Umbilical cord (tissue), 2 donors: ENCODE measurements at places on chromosomes 3 and 15. TPM values are rescaled to one million over a fixed set of nuclear protein-coding genes. Genes with fewer than 3 reads are reported as not detected.

GRCh38 chr3:37949866-37950265 lies 40.7 kb upstream of the VILL start:
- DNase-seq: no peak

DNA sequence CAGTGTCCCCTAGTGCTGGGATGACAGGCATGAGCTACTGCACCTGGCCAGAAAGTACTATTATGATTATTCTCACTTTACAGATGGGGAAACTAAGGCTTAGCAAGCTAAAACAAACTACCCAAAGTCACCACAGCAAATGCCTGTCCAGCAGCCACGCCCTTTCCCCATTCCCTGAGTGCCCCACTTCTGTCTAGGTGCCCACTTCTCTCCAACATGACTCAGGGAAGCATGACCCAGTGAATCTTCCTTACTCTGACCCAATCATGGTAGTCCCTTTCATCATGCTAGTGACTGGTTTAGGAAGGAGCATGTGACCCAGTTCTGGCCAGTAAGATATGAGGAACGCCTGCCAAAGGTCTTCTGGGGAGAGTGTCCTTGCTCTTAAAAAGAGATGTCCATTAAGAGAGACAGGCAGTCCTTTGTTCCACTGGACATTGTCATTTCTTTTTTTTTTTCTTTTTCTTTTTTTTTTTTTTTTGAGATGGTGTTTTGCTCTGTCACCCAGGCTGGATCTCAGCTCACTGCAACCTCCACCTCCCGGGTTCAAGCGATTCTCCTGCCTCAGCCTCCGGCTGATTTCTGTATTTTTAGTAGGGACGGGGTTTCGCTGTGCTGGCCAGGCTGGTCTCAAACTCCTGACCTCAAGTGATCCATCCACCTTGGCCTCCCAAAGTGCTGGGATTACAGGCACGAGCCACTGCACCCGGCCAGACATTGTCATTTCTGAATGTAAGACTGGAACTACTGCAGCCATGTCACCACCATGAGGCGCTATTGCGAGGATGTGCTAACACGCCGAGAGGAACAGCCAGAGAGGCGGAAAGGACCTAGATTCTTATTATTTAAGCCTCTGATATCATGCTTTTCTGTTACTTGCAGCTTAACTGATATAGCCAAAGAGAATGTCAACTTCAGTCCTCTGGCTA lies 19.8 kb downstream of the MEGF11 start:
- DNase-seq: no peak

- no peak for DNase-seq
These were observed 904.6 kb downstream of the PDCD6IP start for GRCh38 chr3:34703053-34703452.

- DNase-seq: no peak
These were observed 42.7 kb upstream of the ATP2B2 start for GRCh38 chr3:10547841-10548783.

DNA sequence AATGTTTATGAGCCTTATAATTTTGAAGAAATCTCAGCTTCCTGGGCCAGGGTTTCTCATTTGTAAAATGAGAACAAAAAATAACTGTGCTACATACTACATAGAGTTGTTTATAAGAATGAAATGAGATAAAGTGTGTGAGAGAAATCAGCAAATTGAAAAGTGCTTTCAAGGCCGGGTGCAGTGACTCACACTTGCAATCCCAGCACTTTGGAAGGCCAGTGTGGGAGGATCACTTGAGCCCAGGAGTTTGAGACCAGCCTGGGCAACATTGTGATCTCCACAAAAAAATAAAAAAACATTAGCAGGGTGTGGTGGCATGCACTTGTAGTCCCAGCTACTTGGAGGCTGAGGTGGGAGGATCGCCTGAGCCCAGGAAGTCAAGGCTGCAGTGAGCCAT lies 22.4 kb downstream of the FOXB1 start:
- DNase-seq: no peak

DNA sequence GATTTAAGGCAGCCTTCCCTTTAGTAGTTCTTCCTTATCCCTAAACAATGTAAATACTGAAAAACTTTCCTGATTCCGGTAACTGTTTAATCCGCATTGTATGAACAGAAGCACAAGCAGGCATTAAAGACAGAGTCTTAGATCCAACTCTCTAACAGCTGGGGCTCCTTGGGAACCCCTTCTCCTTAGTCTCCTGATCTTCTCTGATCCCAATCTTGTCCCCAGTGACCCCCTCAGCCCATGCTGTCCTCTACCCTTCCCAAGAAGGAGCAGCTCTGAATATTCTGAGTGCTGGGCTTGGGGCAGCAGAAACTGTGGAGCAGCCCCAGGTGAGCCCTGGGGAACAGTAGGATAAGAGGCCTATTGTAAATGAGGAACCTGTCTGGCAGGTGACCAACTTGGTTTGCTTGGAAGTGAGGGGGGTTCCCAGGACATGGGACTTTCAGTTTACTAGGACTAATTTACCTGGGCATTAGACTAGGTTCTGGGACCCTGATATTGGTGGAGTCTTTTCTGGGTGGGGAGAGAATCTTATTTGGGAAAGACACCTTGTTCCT lies 13.0 kb upstream of the SLC30A4 start:
- DNase-seq: no peak

- no peak for DNase-seq
These were observed 33.5 kb downstream of the NTRK3 start for GRCh38 chr15:88223084-88223483.

GRCh38 chr3:13307041-13307440 lies 113.1 kb downstream of the NUP210 start:
- no peak for DNase-seq

Gene CLDN16
- 0.24 TPM for total RNA-seq

Gene ADIPOQ
- 3.9 TPM for total RNA-seq

Gene CFAP44
- total RNA-seq: 10.1 TPM
